ENCODE measurements at places on chromosomes 3 and 15.

DNA sequence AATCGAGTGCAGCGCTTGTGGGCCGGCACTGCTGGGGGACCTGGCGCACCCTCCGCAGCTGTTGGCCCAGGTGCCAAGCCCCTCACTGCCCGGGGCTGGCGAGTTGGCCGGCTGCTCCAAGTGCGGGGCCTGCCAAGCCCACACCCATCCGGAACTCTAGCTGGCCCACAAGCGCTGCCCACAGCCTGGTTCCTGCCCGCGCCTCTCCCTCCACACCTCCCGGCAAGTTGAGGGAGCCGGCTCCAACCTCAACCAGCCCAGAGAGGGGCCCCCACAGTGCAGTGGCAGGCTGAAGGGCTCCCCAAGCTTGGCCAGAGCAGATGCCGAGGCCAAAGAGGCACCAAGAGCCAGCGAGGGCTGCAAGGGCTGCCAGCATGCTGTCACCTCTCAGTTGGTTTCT lies 73.4 kb downstream of the PLXNA1 start:
- no peak for DNase-seq

- no peak for DNase-seq
Measured at GRCh38 chr3:114194750-114195149, 15.9 kb upstream of the DRD3 start.

GRCh38 chr15:55422089-55422488 lies 13.8 kb downstream of the PIERCE2 start:
- DNase-seq = no peak

DNA sequence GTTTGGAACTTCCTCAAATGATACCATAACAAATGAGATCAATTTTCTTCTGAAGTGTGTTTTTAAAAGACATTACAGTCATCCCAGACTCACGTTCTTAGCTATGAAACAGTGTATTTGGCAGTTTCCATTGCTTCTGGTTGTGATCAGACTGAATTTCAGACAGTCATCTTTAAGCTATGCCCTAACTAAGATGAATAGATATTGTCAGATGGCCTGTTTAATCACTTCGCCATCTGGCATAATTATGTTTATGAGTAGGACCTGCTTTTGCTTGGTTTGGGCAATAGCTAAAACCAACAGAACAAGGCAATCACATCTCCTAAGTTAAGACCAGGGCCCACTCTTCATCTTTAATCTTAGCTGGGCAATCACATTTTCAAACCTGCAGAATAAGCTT lies 313.1 kb downstream of the SV2B start:
- peak; percentile 20 for DNase-seq

DNA sequence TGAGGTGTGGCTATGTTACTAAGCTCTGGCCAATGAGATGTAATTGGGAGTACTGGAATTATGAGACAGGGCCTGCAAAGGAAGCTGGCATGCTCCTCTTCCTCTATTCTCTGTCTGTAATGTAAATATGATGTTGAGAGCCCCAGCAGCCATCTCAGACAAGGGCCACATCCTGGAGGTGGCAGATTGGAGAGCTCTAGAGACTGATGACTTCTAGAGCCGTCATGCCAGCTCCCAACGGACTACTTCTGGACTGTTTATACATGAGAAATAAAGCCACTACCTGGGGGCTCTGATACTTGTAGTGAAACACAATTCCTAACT lies 19.7 kb downstream of the PLD1 start:
- DNase-seq = no peak

GRCh38 chr3:59998058-59998457 lies 948.2 kb upstream of the CFAP20DC start:
- DNase-seq = peak; percentile 50

DNA sequence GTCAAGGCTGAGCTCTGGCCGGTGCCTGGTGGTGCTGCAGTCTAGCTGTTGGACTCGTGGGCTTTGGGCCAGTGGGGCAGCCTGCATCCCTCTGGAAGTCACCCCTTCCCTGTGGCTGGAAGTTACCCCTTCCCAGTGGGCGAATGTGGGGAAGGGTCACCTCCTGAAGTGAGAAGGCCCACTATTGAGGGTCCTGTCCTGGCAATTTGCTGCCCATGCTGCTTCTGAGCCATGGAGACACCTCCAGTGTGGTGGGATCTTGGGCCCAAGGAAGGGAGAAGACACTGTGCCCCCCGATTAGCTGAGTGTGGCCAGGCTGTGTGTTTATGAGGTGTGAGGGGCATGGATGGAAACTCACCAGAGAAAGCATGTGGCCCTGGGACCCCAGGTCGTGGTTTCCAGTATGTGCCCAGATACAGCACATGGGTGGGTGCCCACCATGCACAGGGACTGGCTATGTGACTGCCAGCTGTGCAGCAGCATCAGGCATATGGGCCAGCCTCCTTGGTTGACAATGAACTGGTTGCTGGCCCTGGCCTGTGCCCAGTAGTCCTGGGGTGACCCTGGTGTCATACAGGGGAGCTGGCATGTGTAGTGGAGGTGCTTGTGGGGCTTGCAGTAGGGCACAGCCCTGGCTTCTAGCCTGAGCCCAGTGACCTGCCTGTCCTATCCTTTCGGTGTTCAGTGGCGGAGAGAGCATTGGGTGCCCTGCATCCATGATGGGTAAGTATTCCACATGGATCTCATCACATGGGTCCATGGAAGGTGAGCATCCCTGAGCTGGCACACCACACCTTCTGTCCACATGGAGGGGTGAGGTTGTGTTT lies 221.2 kb downstream of the SNRPN start:
- DNase-seq = no peak

GRCh38 chr15:80641384-80641783 lies 53.7 kb upstream of the ABHD17C start:
- no peak for DNase-seq

- no peak for DNase-seq
Measured at GRCh38 chr15:52567871-52568600, 794 bp downstream of the ARPP19 start.

GRCh38 chr3:132183811-132184210 lies 133.4 kb upstream of the ACP3 start:
- DNase-seq = no peak

DNA sequence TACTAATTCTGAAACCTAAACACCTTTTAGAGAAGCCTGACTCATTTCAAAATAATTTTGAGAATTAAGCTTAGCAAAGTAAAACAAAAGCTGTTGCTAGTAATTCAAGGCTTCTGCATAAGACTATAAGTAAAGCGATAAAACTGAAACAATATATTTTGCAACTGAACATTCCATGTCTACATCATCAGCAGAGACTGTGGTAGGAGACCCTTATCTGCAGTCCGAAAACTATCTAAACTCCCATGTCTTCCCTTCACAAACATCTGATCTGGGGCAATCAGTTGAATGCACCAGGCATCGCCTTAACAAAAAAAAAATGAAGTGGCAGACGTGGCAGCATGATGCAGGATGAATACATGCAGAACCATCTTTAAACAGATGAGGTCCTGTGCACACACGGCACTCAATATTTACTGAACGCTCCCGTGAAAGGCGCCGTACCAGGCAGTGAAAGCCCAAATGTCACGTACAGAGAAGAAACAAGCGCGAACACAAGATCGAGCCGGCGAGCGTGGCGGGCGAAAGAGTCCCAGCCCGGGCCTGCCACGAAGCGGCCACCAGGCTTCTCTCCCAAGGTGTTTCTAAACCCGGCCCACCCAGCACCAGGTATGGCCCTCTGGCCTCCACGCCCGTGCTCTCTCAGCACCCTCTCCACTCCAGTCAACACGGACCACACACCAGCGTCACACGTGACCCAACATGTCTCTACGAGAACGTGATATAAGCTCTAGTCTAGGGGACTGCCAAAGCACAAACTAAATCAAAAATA lies 63.0 kb downstream of the CHSY1 start:
- peak; percentile 78 for DNase-seq

- peak; percentile 67 for DNase-seq
Measured at GRCh38 chr3:8576841-8577571, 67.6 kb downstream of the SSUH2 start.

DNA sequence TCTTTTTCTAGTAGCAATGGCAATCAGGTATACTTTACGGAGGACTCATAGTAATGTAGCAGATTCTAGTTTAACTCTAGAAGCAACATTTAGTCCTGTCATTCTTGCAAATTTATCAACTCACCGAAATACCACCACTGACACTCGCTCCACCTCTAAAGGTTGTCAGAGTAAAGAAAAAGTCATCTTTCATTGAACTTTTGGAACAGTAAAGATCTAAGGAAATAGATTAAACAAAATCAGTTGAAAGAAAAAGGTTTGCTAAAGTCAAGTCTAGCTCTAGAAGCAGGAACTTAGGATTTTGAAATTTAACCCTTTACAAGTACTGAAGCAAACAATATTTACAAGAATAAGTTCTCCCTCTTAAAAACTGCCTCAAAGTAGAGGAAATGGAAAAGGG lies 8.7 kb downstream of the ATP8B4 start:
- no peak for DNase-seq

DNA sequence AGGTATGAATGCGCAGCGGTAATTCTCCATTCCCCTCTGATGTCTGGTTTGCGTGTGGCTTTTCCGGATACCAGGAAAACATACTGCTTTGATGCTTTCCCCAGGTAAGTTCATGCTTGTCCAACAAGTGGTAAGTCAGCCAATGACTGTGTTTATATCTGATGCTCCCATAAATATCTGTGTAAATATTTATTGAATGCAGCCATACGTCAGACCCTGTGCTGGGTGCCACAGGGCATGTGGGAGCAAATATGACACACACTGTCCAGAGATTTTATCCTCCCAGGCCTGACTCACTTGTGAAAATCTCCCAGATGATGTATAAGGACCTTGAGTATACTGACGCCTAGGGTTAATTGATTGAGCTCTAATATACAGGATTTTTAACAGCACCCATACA lies 29.6 kb upstream of the CEMIP start:
- no peak for DNase-seq

- DNase-seq = peak; percentile 37
Measured at GRCh38 chr15:73704869-73705645, 20.9 kb downstream of the CD276 start.

DNA sequence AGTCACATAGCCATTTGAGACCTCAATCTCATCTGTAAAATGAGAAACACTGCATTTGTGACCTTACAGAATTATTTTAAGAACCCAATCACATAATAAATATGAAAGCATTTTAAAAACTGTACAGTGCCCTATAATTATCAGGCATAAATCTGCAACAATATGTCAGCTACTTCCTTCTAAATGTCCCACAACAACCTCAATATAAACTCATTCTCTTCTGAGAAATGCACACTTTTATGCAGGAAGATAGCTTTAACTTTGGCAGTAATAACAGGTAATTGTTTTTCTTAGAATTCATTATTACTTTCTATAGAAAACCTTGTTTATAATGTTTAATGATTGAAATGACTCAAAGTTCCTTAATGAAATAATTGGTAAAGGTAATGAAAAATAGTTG lies 400.7 kb upstream of the AGTR1 start:
- no peak for DNase-seq

GRCh38 chr3:64673159-64673715 lies 14.6 kb downstream of the ADAMTS9 start:
- DNase-seq = no peak

DNA sequence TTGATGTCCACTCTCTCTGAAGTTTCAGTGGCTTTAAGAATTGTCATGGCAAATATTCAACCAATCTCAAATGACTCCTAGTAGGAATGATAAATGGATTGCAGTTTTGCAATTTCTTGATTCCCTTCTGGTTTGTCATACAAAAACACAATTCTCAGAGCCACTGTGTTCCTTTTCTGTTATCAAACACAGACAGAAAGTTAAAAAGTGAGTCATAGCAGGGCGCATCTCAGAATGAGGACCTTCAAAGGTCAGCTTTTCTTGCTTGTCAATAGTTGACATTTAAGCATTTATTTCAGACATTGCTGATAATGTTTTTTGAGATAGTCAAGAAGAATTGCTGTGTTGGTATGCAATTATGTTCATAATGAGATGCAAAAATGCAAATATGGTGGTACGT lies 405.9 kb downstream of the NR2F2 start:
- no peak for DNase-seq

DNA sequence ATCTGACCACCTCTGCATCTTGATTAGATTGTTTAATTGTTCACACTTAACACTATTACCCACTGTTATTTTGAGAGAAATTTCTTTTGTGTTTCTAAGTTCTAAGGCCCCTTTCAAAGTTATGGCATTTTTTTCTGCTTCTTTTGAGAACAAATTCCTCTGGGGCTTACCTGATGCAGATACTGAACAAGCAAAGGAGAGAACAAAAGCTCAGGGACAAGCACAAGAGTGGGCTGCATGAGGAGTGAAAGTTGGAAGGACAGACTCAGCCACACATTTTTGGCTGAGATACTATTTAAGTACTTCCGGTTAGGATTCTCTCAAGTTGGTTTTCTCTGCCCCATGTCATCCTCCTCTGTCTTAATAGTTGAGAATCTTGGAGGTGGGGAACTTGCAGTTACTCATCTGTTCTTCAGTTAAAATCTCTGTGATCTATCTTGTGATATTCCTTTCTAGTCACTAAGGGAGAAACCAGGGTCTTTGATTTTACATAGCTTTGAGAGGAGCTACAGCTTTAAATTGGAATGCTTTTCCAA lies 54.7 kb downstream of the CMTM6 start:
- DNase-seq = no peak

- DNase-seq = no peak
Measured at GRCh38 chr15:40323953-40324937, 753 bp downstream of the INAFM2 start.

- no peak for DNase-seq
Measured at GRCh38 chr3:36852071-36852470, 87.7 kb upstream of the DCLK3 start.

DNA sequence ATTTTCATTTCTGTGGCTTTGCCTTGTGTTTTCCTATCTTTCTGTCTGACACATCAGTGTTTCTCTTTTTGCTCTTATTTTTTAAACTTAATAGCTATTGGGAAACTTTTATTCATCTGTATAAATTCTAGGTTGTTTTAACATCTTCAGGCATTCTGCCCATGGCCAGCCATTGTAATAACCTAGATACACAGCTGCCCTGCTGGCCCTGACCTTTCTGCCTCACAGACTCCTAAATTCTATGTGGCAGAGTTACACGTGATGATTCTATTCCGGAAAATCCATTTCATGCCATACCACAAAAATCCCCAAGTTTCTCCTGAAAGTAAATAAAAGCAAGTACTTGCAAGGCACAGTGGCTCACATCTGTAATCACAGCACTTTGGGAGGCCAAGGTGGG lies 150.1 kb downstream of the UACA start:
- no peak for DNase-seq

- DNase-seq = no peak
Measured at GRCh38 chr3:32106929-32107362, 526 bp downstream of the GPD1L start.

DNA sequence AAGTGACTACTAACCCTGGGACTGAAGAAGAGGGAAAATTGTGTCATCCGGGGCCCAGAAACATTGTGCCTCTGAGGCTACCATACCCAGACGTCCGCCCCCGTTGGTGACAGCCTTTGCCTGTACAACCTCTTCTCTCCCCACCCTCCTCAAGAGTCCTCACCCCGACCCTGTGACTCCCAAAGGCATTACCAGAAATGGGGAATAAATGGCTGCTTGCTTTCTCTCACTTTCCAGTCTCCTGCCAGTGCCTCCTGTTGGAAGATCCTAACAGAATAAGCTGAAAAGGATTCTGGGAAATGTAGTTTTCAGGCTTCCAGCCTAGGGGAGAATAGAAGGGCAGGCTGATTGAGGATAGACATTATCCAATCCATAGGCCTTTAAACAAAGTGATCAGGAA lies 30.8 kb upstream of the SLC25A36 start:
- no peak for DNase-seq

GRCh38 chr3:175948041-175948440 lies 1088.9 kb downstream of the NAALADL2 start:
- DNase-seq = no peak

- DNase-seq = no peak
Measured at GRCh38 chr3:71641674-71642073, 58.1 kb upstream of the FOXP1 start.
